Jurkat, Clone E6-1 (cell line): ENCODE measurements at places on chromosomes 13 and 19.

DNA sequence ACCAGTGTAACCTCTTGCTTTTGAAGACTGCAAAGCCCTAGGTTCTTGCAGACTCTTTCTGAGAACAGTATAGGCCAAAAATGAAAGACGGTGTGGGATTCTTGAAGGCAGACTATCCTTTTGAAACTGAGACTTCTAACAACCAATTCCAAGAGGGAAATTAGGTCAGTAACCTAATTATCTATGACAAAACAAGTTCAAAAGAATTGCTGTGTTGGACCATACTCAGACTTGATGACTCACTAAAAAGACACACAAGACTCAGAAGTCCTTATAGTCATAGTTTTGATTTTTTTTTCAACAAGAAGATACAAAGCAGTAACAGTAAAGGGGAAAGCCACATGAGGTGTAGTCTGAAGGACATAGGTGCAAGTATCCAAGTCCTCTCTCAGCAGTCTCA, 624.0 kb upstream of the GPC6 start:
- no peak for DNase-seq

GRCh38 chr19:9751446-9751845, 17.1 kb downstream of the ZNF846 start:
- no peak for DNase-seq

- peak; percentile 75 for DNase-seq
These were observed at the start of gene ARID3A for GRCh38 chr19:925526-926322. TSS of gene ARID3A (plus strand) at chr19:926035. CDS start at chr19:929529, 3,494 bp downstream.

DNA sequence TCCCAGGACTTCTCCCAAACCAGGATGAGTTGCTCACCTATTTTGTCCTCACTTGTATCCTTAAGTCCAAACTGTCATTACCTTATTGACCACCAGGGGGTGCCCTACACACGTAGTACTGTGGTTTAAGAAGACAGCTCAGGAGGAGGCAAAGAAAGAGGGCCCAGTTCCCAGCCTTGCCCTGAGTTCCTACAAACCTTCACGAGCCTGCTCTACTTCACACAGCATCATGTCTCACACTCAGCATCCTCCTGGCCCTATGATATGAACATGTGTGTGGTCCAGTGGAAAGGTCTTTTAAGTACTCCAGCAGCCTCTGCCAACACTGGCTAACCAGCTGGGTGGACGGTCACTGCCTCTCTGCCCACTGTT, 8.1 kb upstream of the ZNF784 start:
- peak; percentile 98 for DNase-seq

DNA sequence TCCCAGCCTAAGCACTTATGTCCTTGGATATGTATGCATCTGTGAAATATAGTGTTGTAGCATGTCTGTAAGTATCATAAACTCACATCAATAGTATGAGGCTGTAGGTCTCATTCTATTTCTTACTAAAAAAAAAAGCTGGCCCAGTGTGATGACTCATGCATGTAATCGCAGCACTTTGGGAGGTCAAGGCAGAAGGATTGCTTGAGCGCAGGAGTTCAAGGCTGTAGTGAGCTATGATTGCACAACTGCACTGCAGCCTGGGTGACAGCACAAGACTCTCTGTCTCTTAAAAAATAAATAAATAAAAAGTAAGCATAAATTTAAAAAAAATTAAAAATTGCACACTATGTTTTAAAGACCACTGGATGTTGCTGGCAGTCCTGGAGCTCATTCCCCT, 79.1 kb upstream of the SPATA13 start:
- DNase-seq: no peak

DNA sequence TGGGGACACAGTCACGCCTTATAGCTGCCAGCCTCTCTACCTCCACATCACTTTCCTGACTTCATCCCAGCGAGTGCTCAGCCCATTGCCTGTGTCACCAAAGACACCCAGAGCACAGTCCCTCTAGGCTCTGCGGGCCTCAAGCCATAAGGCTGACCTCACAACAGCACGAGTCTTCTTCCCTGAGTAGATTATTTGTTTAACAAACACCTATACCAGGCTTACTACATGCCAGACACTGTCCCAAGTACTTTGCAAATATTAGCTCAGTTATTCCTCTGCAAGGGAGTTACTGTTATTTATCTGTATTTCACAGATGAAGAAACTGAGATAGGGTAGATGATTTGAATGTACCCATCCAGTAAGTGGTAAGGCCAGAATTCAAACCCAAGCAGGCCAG, 504.3 kb downstream of the COG6 start:
- DNase-seq: no peak

DNA sequence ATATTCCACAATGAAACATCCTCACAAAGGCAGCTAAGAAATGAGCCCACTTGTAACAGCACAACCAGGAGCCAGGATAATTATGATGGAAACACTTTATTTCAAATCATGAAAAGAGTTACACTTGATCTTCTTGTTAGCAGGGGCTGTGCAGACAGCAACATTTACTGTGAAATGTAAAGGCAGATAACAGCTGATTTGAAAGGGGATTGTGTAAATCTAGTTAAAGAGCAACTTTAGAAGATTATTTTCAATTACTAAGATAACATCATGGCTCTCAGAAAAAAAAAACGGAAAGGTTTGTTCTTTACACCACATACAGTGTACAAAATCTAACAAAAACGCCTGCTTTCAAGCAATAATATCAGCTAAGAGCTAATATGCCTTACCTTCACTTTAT, 22.4 kb downstream of the ENOX1 start:
- no peak for DNase-seq

DNA sequence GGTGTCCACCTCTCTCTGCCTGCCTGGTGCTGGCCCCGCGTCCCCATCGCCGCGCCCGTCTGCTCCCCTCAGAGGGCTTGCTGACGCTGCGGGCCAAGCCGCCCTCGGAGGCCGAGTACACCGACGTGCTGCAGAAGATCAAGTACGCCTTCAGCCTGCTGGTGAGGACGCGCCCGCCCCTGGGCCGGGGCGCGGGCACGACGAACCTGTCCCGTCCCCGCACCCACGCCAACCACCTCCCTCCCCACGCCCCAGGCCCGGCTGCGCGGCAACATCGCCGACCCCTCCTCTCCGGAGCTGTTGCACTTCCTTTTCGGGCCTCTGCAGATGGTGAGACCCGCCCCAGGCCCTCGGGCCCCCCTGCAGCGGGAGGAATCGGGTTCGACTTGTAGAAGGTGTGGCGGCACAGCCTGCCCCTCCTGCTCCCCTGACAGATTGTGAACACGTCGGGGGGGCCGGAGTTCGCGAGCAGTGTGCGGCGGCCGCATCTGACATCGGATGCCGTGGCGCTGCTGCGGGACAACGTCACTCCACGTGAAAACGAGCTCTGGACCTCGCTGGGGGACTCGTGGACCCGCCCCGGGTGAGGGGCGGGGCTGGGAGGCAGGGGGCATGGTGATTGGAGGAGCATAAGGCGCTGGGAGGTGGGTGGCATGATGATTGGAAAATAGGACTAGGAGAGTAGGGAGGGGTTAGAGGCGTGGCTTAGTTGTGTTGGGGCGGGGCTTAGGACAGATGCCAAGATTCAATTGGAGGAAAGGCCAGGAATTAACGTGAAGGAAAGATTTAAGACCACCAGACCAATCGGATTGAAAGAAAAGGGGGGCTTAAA, 6.6 kb downstream of the EPS8L1 start:
- DNase-seq: peak; percentile 28

DNA sequence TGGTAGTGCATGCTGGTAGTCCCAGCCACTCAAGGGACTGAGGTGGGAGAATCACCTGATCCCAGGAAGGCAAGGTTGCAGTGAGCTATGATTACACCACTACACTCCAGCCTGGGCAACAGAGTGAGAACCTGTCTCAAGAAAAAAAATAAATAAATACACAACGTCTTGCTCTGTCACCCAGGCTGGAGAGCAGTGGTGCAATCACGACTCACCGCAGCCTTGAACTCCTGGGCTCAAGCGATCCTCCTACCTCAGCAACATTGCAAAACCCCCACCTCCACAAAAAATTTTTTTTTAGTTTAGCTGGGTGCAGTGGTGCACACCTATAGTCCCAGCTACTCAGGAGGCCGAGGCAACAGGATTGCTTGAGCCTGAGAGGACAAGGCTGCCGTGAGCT, 8.8 kb downstream of the TPM4 start:
- DNase-seq: no peak

DNA sequence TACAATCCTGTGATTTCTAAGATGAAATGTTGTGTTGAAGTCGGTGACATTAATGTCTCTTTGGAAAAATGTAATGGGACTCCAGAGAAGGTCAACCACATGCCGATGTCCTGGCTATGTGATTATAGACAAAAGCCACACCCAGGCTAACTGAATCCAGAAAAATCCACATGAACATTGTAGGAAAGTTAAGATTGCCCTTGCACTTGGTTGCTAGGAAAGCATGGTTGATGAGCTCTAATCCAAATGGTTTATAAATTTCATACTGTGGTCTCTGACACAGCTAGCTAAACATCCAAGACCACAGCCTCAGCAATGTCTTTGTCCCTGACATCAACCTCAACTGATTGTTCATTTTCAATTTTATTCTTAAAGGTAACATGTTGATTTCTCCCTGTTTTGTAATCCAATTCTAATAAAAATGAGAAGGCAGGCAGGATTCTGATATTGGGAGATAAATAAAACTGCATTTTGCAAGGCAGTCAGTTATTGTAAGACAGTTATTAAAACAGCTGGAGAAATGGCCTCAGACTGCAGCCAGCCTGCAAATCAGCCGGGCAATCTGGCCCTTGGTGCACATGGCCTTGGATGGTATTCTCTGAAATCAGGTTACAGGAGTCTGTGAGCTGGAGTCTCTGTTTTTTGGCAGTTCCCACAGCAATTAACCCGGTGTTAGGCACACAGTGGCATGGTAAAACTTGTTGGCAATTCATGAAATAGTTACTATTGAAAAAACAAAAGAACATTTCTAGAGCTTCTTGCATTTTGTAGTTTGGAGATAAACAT, 93.9 kb downstream of the STARD13 start:
- no peak for DNase-seq

GRCh38 chr19:17576758-17577456, 21.5 kb downstream of the COLGALT1 start:
- peak; percentile 28 for DNase-seq

- DNase-seq: no peak
These were observed 167.6 kb downstream of the B3GLCT start for GRCh38 chr13:31367410-31367809.

- DNase-seq: no peak
These were observed 782 bp upstream of the JUND start for GRCh38 chr19:18282021-18282787.

DNA sequence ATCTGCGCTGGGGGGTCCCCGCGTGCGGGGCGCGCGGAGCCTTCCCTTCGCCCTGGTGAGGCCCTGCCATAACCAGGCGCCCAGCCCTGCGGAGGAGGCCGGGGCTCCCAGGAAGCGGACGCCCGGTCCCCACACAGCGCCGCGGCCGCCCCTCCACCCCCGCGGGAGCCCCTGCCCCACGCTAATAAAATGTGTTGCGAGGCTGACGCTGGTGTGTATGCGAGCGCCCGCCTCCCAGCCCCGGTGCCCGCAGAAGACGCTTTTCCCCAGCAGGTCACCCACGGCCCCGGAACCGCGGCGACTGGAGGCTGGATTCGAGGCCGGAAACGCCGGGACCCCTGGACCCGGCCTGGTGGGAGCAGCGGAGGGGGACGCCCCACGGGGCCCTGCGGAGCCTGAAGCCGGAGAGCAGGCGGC, 12.1 kb upstream of the CDC34 start:
- no peak for DNase-seq

DNA sequence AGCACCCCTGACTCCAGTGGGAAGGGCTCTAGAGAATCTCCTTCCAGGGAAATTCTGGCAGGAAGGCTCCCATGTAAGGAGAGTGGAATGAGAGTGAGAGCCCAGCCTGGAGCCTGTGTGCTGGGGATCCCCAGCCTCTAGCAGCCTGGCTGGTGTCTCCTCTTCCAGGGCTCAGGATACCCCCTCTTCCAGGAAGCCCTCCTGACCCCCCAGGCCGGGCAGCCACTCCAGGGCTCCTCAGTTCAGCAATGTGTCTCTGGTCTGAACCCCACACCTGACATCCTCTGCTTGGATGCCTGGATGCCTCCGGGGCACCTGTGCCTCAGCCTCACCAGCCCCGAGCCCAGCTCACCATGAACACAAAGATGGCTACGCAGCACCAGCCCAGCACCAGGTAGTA, 3.0 kb downstream of the C19orf33 start:
- no peak for DNase-seq

DNA sequence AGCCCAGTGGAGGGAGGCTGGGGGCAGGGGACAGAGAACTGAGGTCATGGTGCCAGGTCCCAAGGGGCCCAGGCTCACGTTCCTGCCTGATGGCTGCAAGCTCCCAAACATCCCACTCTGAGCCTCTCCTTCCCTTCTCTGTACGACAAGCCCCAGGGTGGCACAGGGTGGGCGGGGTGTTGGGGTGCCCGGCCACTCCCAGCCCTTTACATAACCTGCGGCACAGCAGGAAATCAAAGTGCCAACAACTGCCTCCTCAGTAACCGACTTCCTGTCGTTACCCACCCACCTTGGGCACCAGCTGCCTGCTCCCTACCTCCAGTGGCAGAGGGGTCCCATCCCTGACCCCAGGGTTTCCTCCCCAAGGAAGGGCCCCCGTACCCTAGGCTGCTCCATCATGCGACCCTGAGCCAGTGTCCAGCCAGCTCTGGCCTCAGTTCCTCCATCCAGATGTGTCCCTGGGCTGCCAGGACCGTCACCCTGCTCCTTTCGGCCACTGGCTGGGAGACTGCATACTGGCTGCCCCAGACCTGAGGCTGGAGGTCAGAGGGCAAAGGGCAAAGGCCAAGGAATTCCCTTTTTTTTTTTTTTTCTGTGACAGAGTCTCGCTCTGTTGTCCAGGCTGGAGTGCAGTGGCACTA, 27.7 kb upstream of the NFIC start:
- peak; percentile 91 for DNase-seq

DNA sequence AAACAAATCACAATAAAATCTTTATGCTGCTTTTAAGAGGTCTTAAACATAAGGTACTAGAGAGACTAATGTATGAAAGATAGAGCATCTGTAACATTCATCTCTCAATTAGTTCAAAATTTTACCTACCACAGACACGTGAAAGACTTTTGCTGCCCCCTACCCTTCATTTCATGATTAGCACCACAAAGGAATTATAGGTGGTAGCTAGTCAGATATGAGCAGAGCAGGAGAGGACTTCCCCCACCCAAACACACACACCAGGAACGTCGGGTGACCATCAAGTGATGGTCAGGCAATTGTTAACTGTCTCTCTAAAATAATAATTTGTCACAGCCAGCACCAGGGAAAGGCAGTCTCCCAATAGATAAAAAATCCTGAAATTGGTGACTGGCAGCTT, 1531.7 kb upstream of the SPRY2 start:
- DNase-seq: peak; percentile 32
